ENCODE measurements at places on chromosomes 12 and 14.

GRCh38 chr12:20150835-20151422, 217.4 kb upstream of the PDE3A start:
- no peak for DNase-seq

DNA sequence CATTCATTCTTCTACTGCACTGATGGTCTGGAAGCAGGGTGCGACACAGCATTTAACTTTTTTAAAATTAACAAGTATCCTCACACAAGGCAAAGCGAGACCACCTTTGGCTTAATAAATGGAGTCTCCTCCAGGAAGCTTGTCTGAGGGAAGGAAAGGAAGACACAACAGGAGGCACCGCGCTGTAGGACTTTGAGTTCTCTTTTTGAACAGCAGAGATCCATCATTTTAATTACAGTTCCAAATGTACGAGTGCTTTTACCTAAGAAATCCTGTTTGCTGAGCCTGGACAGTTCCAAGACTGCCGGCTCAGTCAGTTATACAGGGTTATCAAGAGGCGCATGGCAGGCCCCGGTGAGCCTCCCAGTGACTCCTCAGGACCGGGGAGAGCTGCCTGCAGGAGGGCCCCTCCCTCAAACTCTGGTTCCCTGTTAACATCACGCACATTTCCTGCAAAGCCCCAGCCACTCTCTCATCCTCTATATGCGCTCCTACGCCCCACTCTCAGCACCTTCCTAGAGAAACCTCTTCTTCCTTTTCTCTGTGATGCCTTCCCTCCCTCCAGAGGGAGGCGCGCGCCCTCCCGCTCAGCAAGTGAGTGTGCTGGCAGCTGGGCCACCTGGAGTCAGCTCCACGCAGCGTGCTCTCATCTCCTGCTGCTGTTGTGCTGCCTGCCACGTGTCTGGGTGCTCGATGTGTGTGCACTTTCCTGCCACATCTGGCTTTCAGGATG, 46.1 kb downstream of the STX2 start:
- DNase-seq, result no peak

- no peak for DNase-seq
These were observed 95.1 kb downstream of the TTC8 start for GRCh38 chr14:88919502-88919901.

GRCh38 chr12:20268121-20268732, 100.1 kb upstream of the PDE3A start:
- DNase-seq, result no peak

DNA sequence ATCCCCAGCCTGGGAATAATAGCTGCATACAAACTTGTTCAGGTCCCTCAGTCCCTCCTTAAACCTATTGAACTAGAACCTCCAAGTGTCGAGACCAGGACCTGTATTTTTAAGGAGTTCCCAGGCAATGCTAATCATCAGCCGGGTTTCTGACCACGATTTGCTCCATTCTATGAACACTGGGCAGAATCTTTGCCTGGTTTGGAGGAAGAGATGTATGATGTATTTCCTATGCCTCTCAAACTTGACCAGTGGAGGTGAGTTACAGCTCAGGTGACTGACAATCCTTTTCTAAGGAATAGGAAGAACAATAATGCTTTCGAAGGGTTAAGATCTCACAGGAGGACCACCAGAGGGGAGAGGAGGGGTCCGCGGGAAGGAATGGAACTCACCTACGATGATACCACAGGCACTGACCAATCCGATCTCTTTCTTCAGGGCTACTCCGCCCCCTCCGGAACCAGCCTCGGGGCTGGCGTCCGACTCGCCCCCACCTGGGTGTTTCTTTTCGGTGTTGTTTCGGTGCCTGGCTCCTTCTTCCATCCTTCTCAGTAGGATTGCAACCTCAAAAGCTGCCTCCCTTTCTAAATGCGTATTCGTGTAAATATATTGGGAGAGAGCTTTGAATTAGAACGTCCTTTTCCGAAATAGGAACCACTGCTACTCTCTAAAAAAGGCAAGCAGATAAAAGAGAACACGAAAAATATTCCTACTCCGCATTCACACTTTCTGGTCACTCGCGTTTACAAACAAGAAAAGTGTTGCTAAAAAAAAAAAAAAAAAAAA, 895 bp downstream of the SLC7A8 start:
- peak; percentile 18 for DNase-seq

DNA sequence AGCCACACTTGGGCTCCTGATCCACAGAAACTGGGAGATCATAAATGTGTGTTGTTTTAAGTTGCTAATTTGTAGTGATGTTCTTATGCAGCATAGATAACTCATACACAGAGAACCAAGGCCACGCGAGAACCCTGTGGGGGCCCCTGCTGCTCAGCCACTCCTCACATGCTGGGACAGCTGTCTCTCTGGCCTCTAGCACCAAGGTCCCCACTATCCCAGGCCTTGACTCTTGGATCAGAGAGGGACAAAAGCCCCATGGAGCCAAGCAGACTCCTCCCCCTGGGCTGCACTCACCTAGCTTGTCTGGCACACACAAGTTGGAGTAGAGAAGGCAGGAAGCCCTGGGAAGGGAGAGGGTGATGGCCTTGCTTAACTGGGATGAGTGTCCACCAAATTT, 11.3 kb downstream of the PLD4 start:
- DNase-seq, result no peak

- DNase-seq, result peak; percentile 68
These were observed 13.2 kb downstream of the PXN start for GRCh38 chr12:120252071-120252906.

DNA sequence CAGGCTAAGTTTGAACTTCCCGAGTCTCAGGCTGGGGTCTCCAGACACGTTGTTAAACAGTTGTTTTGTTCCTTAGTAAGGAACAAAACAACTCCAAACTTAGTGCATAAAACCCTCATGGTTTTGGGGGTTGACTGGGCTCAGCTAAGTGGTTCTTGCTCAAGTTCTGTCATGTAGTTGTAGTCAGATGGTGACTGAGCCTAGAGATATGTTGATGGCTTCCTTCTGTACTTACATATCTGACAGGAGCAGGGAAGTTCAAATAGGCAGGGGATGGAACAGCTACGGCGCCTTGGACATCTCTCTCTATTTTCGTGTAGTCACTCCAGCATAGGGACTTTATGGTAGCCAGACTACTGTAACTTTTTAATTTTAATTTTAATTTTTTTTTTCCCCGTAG, 45.7 kb downstream of the SPATS2 start:
- no peak for DNase-seq

DNA sequence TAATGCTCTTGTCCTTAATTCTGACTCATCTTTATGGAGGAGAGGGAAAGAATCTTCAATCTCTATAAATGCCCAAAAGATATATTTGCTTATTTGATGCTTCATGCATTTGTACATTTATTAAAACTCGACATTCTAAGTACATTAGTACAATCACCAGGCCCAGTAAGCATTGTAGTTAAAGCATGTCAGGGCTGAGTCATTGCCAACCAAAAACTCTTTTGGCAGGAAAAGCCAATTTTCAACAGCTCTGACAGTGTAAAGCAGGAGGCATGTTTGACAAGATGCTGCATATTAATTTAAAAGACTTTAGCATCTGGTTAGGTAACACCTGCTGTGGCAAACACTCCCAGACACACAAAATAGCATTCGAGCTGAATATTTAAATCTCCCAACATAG, 290.9 kb downstream of the PPFIA2 start:
- no peak for DNase-seq

GRCh38 chr12:2335513-2335912, 282.7 kb downstream of the CACNA1C start:
- DNase-seq, result no peak

DNA sequence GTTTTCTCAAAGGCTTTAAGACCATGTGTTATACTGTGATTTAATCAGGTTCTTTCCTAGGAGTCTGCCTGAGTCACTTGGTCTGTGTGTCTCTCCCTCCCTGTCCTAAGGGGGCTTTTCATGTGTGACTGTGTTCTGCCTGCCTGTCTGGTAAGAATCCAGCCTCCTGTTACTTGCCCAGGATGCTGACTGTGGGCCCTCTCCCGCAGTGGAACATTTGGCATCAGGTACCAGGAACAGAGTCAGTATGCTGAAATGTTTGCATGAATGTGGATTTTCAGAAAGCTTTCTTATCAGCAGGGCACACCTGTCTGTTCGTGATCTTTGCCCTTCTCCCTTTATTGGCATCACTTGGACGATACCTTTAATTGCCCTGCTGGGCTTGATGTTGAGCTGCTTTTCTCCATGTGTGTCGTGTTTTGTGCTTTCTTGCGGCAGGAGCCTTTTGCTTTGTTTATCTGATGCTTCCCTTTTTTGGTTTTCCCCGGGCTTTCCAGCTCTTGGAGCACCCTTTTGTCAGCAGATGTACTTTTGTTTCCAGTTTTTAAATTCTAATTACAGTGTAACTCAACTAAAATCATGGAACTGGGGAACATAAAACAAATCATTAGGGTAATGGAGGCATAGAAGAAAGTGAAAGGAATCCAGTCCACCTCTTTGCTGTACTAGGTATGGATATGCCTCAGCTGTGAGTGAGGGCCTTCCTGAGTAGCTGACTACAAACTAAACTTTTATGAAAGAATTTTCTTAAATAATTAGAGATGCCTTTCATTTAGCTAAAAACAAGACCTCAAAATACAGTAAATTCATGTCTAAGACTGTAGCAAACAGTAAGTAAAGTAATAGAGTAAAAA, 72.5 kb downstream of the TRAF3 start:
- DNase-seq, result no peak

GRCh38 chr12:48811437-48812090, 6.7 kb upstream of the CACNB3 start:
- DNase-seq, result no peak

- DNase-seq, result no peak
These were observed 283 bp upstream of the PSMB11 start for GRCh38 chr14:23041729-23042128.

GRCh38 chr12:21695986-21696385, 38.3 kb upstream of the LDHB start:
- no peak for DNase-seq

GRCh38 chr14:104382361-104383087, 197.0 kb upstream of the C14orf180 start:
- no peak for DNase-seq

GRCh38 chr12:27434673-27435565, 11.6 kb upstream of the SMCO2 start:
- DNase-seq, result no peak

GRCh38 chr14:69685716-69686115, 74.3 kb downstream of the SUSD6 start:
- no peak for DNase-seq

GRCh38 chr12:84874125-84874824, 38.3 kb downstream of the SLC6A15 start:
- no peak for DNase-seq

DNA sequence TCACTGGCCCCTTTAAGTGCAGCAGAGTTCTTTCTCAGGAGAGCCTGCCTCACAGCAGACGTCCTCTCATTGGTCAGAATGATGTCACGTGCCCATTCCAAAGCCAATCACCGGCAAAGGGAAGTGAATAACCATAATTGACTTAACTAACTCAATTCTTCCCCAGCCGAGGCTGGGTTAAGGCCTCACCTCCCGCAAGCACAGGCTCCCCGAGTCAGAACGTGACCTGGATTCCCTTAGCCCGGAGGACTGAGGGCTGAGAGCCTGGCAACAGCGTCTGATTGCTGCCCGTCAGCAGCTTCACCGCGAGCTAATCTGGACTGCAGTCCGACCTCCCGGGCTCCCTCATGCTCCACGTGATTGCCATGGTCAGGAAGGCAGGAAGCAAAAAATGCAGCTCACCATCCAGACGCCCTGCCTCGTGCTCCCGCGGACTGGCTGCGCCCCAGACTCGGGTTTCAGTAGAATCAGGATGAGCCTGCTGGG, 92.1 kb upstream of the FZD10 start:
- no peak for DNase-seq
